ENCODE measurements at places on chromosomes 7 and 10.
A peak's percentile ranks its signal among the peaks of the same experiment; 100 is the strongest.

DNA sequence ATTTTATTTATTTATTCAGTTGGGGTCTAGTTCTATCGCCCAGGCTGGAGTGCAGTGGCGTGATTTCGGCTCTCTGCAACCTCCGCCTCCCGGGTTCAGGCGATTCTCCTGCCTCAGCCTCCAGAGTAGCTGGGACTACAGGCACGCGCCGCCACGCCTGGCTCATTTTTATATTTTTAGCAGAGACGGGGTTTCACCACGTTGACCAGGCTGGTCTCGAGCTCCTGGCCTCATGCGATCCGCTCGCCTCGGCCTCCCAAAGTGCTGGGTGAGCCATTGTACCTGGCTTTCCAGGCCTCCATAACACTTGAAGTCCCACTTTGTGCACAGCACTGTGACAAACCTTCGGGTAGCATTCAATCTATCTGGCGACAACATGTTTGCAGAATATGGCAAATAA is 1.0 kb upstream of the DCLRE1C start:
- DNase-seq, result no peak

DNA sequence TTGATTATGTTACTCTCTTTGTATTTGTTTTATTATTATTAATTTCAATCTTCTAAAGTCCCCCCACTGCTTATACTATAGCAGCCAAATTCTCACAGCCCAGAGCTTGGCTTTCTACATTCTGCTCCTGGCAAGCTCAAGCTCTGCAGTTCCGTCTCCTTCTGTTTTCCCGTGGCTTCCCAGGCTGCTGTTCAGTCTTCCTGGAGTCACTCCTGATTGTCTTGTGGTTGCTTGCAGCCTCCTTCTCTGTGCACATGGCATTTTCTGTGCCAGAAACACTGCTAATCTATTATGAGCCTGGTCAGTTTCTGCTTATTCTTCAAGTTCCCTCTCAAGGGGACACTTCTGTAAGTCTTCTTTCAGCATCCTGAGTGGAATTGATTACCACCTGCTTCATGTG is 533.7 kb upstream of the IGFBP3 start:
- DNase-seq, result no peak

DNA sequence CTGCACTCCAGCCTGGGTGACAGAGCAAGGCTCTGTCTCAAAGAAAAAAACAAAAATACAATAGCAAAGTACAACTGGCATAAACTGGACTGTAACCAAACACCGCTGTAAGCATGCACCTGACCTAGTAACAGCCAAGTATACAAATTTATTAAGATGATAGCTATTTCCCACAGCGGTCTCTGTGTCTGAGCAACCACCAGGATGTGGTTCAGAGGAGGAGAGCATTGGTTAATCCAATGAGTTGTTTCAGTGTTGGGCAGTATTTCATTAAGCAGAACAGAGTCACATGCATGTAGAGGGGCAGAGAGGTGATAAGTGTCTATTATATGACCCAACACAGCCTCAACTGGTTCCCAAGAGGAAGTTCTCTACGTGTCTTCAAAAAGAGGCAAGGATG is 4.0 kb downstream of the SLC16A12 start:
- no peak for DNase-seq

GRCh38 chr7:75937958-75938786 is 23.2 kb downstream of the POR start:
- DNase-seq, result peak; percentile 85

- DNase-seq, result no peak
Measured at GRCh38 chr7:2670720-2671391, 17.1 kb upstream of the AMZ1 start.

DNA sequence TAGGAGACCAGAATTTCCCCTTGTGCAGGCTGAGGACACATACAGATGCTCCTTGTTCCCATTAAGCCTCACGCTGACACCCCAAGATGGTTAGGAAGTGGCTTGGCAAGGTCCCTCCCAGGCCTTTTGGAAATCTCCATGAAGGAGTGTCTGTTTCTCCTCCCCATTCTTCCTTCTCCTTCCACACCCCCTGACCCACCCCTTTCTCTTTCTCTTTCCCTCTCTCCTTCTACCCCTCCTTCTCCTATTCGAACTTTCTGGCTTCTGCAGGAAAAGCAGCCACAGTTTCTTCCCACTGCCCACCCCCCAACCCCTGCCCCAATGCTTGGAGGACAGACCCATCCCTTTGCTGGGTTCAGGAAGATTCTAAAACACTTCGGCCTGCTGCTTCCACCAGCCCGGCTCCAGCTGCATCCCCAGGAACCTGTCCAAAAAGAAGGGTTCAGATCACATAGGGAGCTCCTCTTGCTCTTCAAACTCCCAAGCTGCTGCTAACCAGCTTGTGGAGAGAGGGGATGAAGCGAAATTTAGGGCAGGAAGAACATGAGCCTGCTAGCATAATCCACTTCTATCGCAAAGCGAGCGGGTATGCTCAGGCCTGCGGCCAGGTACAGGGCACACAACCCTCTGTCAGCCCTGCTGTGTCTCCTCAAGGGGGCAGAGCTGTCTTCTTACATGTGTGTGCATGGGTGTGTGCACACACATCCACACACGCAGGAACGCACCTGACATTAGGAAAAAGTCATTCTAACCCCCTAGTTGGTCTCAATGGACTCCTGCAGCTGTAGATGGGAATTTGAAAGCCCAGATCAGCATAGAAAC is 80.4 kb downstream of the PPP1R3C start:
- DNase-seq, result no peak

GRCh38 chr10:73998929-73999691 is 1.2 kb downstream of the VCL start:
- peak; percentile 77 for DNase-seq

DNA sequence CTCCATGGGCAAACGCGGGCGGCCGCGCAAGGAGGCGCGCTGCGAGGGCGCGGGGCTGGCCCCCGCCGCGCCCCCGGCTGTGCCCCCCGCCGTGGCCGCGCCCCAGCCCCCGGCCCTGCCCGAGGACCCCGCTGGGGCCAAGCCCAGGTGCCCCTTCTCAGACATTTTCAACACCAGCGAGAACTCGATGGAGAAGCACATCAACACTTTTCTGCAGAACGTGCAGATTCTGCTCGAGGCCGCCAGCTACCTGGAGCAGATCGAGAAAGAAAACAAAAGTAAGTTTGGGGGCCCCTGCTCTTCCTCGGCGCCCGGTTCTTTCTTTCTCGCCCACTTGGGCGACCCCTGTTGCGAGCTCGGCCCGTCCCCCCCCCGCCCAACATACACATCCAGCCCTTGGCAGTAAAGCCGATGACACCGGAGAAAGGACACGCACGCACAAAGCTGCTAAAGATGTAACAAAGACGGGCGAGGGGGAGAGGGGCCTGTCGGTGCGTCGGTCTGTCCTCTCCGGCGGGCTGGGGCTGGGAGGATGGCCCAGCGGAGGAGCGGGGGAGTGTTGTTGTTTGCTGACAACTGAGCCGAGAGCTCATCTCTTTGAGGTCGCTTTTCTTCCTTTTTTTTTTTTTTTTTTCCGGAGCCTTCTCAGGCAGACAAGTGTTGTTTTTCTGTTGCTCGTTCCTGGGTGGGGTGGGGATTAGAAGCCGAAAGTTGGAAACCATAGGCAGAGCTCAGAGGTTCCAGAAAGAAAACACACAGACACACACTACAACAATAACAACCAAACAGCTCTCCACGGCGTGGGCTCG is 604 bp downstream of the MXI1 start:
- no peak for DNase-seq

DNA sequence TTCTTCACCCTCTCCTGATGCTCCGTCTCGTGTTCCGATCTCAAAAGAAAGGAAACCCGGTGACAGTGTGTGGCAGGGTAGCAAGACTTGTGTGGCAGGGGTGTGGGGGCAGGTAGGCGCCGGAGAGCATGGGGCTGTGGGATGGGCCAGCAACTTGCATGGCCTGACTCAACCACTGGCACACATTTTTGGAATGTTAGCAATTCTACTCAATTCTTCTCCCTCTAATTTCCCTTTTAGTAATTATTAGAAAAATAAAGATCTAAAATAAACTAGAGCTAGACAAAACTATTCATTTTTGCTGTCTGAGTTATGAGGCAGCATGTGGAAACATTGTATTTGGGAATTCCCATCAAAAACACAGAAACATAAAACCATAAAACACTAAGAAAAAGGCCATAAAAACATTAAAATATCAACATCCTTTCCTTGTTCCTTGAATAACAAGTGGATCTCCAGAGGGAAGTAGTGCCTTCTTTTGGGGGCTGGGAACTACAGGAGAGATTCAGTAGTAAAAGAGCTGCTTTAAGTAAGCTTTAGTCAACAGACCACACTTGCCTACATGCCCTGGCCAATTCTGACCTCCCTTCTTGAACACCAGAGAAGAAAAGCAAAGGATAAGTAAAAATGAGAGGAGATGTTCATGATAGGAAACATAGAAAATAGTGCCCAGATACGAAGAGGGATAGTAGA is 21.8 kb downstream of the SEMA3C start:
- DNase-seq, result no peak

- no peak for DNase-seq
Measured at GRCh38 chr7:45656431-45656830, 82.3 kb downstream of the ADCY1 start.

DNA sequence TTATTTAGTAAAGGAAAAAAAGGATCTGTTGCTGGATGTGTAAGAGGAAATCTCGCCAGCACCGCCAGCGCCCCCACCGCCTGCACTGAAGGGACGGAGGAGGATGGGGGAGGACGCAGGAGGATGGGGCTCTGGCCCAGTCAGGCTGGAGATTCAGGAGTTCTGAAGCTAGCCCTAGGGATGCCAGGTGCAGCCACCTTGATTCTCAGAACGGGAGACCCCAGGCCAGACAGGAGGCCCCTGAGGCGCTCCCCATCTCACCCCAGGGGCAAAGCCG is 1.3 kb downstream of the CAMK2B start:
- DNase-seq, result no peak

DNA sequence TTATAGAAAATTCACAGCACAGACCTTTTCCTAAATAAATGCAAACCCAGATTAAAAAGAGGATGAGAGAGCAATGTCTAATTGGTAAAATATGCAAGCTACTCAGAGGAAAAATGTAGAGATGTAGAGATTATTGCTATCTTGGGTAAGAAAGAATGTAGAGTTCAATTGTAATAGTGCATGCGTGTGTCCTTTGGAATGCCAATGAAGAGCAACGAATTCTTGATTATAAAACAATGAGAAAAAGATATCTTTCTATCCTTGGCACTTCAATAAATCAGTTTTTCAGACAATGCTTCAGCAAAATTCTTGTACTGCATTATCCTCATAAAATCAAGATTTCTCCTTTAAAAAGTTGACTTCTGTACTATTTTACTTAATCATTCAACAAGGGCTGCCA is 50.9 kb downstream of the SEMA3D start:
- peak; percentile 16 for DNase-seq

DNA sequence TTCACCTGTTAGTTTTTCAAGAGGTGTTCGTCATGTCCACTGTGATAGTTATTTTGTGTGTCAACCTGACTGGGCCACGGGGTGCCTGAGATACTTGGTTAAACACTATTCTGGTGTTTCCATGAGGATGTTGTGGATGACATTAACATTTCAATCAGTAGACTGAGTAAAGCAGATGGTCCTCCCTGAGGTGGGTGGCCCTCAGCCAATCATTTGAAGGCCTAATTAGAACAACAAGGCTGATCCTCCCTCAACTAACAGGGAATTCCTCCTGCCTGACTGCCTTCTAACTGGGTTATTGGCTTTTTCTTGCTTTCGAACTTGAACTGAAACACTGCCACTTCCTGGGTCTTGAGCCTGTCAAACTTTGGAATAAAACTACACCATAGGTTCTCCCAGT is 75.8 kb downstream of the ENO4 start:
- DNase-seq, result no peak

GRCh38 chr7:44156453-44157010 is 15.4 kb upstream of the MYL7 start:
- DNase-seq, result no peak

DNA sequence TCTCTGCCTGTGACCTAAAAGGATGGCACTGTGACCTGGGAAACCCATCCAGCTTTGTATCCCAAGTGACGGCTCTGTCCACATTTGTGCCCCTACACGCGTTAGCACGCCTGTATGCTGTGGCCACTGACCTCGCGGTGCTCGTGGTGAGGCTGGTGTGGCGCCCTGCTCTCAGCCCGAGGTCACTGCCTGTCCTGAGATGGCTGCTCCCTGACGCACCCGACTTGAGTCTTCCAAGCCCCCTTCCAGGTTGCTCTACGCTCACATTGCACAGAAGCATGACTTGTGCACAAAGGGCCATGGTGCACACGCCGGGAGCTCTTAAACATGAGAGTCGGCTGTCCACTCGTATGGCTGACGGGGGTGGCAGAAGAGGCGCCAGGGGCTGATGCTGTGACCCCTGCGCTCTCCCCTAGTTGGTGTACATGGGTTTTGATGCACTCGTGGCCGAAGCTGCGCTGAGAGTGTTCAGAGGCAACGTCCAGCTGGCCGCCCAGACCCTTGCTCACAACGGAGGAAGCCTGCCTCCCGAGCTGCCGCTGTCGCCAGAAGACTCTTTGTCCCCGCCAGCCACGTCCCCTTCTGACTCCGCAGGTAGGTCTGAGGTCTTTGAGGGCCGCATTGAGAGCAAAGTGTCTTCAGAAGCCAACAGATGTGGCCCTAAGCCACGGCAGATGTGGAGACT is 33.5 kb downstream of the WDR86 start:
- DNase-seq, result no peak

All from kidney epithelial cell (primary cell).